Foreskin fibroblast (primary cell): ENCODE measurements at places on chromosomes 1 and 21.

- DNase-seq: no peak
Measured at GRCh38 chr1:212976586-212976985, 26.2 kb downstream of the VASH2 start.

DNA sequence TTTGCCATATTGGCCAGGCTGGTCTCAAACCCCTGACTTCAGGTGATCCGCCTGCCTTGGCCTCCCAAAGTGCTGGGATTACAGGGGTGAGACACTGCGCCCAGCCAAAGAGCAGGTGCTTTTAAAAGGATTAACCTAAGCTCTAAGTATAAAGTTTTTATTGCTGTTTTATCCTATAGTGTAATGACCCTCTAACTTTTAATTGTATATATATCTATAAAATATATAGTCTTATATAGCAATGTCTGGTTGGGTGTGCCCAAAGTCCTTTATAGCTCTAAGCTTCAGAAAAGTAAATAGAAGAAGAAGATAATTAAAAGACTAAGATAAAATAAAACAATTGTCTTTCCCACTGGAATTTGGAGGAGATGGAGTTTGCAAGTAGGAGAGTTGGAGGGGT, 73.8 kb upstream of the ATP5PO start:
- no peak for DNase-seq

DNA sequence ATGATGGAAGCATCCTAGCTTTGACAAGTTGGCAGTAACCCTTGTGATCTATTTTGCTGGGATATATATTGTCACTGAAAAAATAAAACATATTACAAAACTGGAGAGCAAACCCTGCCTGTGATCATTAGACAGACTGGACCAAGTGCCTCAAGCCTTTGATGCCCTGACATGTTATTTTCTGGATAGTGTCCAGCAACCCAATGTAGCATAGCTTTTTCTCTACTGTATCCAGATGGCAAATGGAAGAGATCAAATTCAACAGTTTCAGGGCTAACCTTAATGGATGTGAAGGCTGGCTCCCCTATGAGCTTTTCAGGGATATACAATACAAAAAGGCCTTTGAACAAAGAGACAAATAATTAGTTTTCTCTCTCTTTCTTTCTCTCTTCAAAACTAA, 25.1 kb downstream of the WARS2 start:
- DNase-seq: no peak

DNA sequence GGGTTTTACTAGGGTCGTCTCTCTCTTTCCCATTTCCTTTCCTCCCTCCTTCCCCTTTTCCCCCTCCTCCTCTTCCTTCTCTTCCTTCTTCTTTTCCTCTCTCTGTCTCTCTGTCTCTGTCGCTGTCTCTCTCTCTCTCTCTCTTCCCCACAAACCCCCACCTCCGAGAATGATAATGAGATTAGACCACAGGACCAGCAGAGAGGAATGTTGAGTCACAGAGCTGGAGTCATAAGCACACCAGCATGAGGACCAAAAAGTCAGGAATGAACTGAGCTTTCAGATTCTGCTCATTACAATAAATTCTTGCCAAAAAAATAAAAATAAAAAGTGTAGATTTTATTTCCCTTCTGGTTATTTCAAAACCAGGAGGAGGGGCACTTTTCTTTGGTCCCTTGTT, 377.4 kb downstream of the LTN1 start:
- peak; percentile 72 for DNase-seq

DNA sequence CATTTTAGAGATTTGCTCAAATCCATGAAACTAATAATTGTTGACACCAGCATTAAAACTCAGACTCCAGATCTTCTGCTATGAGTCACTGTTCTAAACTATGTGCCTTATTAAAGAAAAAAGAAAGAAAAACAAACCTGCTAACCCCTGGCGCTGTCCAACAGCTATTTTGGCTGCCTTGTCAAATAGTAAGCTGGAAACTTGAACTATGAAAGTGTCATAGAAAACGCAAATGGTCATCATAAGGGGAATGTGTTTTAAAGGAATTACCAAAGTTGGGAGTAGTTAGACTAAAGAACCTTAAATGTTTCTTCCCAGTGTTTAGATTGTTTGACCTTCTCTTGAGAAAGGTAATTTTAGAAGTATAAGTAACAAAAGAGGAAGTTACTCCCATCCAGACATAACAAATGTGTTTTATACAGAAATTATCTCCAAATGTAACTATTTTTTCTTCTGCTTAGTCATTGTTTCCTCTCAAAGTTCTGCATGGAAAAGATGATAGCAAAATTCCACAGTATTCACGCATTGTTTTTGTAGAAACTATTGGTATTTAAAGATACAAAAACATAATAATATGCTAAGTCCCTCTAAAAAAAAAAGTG, 272.4 kb downstream of the TPR start:
- peak; percentile 66 for DNase-seq

- DNase-seq: no peak
Measured at GRCh38 chr1:44609768-44610526, 64.3 kb downstream of the TMEM53 start.

GRCh38 chr1:170533298-170533697, 1.3 kb downstream of the GORAB start:
- peak; percentile 77 for DNase-seq

GRCh38 chr1:225242611-225243010, 185.2 kb downstream of the LBR start:
- DNase-seq: no peak

DNA sequence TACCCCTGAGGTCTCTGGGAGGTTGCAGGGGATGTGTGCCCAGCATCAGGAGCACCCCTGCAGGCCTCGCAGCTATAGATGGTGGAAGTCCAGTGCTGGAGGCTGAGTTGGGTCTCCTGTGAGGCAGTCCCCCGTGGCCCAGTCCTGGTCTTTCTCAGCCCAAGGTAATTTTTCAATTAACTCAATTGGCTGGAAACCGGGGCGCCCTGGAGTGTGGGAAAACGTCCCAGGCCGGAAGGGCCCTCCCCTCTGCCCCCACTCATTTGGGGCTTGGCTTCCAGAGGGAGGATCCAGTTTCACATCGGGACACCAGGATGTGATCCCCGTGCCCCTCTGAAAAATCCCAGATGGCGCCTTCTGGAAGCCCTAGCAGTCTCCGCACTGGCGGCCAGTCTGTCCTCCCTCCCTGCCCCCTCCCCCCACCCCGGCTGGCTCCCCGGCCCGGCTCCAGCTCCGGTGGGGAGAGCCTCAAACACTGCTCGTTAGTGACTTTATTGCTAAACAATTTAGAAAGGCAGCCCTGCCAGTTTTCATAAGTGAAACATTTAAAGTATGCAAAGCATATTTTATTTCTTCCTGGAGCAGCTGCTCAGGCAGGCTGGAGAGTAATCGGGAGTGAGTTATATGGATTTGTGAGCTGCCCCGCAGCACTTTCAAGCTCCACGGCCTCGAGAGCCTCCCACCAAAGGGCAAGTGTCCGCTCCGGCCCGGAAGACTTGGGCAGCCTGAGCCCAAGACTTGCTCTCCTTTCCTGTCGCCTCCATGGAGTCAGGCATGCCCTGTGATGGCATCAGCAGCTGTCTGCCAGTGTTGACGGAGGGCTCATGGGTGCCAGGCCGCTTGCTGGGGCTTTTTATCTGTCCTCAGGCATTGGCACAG, 208.2 kb upstream of the TMEM51 start:
- DNase-seq: peak; percentile 62

GRCh38 chr1:41738006-41738405, 180.7 kb downstream of the HIVEP3 start:
- DNase-seq: no peak

DNA sequence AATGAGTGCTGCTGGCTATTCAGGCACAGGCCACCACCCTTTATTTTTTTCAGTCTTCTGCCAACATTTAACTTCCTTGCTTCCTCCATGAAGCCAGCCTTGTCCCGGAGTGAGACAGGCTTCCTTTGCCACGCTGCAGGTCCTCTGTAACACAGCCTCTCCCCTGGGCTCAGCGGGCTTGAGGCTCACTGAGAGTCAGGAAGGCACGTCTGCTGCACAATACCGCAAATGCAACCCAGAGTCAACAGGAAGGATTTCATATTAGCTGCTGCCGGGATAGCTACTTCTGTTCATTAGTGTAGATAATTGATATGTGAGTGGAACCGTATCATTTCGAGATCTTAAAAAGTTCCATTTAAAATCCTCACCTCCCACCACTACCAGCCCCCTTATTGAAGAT, 22.5 kb downstream of the MYOG start:
- DNase-seq: no peak

DNA sequence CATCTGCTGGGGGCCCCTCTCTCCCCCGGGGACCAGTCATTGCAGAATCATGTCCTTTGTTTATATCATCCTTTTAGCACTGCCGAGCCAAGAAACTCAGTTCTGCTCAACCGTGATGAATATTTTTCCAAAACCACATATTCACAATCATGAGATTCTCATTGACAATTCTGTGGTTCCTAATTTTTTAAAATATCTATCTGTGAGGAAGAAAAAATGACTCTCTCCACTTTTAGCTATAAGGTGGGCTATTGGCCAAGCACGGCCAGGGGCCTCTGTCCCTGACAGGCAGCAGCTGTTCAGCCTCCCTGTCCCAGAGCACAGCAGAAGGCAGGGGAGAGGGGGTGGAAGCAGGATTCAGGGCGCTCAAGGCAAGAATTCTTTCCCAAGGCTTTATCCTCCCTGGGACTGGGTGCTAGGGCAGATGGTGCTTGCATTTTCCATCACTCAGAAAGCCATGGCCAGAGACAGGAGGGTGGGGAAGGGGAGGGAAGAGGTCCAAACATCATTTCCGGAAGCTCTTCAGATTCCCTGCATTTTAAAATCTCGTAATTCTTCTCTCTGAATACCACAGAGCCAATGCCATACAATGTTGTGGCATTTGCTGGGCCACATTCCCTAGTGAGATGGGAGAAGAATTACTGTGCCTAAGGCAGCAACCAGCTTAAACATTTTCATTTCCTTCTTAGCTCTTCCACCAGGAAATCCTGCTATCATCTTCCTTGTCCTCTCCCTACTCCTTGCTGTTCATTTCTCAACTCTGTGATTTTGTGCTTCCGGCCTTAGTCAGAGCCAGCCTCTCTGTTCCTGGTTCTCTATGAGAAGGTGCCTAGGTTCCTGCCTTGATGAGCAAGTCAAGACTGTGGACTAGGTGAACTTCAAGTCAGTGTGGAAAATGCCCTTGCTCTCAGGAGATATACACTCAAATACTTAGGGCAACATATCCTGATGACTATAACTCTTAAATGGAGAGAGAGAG, 60.3 kb downstream of the KCNJ6 start:
- peak; percentile 76 for DNase-seq

- DNase-seq: no peak
Measured at GRCh38 chr1:25435397-25436108, 4.9 kb downstream of the MACO1 start.

DNA sequence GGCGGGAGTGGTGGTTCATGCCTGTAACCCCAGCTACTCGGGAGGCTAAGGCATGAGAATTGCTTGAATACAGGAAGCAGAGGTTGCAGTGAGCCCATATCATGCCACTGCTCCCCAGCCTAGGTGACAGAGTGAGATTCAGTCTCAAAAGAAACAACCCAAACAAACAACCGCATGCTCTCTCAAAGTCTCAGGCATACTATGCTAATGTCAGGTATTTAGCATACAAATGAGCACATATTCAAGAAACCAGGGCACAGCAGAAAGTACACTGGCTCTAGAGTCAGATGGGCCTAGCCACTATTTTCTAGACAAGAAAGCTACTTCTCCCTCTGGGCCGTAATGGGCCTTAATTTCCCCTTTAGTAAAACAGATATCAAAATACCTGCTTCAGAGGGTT, 55.0 kb downstream of the ELAVL4 start:
- DNase-seq: no peak

GRCh38 chr1:244271004-244271403, 180.7 kb downstream of the ADSS2 start:
- no peak for DNase-seq

DNA sequence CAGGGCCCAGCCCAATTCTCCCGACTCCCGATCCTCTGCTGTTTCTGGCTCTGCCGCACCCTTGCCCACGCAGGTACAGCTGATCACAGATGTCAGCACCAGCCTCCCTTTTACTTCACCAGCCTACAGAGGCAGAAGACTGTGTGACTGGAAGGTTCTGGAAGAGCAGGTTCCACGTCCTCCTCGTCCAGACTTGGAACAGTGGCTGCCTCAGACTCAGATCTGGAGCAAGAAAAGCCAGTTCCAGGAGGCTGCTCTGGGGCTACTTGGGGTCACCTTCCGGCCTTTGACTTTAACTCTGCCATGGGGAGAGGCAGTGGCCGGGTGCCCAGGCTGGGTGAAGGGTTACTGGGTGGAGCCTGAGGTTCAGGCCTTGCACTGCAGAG, 16.1 kb upstream of the KLHDC7A start:
- DNase-seq: no peak

- DNase-seq: no peak
Measured at GRCh38 chr21:38937286-38937790, 131.6 kb downstream of the ETS2 start.

- DNase-seq: no peak
Measured at GRCh38 chr1:62064829-62065407, 129.7 kb upstream of the L1TD1 start.

- DNase-seq: no peak
Measured at GRCh38 chr1:150409504-150410362, 45.8 kb downstream of the RPRD2 start.

DNA sequence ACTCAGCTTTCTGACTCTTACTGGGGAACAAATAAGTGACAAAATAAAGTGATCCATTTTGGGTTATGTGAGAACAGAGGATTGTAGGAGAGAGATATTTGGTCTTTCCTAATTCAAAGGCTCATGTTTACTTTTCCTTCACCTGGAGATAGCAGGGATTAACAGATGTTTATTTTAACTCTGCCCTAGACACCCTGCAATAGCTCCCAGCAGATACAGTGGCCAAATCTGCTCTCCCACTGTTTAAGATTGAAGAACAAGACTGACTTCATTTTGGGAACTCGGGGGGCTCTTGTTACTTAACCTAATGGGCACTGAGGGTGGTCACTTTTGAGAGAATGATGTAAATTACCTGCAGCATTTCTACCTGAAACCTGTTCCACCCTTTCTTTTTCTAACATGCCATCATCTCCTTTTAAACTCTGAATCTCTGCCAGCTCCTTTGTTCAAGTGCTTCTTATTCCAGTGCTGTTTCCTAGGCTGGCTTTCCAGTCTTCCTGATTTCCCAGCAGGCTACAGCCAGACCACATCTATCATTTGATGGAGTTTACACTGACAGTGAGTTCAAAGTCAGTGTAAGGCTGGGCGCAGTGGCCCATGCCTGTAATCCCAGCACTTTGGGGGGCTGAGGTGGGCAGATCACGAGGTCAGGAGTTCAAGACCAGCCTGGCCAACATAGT, 90.0 kb downstream of the SELENOF start:
- DNase-seq: no peak

DNA sequence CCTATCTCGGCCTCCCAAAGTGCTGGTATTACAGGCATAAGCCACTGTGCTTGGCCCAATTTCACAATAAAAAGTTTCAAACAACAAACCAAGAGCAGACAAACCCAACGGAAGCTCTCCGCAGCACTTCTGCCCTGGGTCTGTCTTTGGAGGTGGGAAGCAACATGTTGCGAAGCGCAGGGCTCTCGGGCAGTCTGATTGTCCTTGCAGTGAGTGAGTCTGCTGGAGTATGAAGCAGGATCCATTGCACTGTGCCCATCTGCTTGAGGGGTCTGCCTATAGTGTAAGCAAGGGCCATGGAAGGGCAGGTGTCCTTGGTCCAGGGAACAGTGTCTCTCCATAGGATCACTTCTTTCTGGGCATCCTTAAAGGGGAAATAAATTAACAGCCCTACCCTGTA, 14.6 kb upstream of the PARP1 start:
- no peak for DNase-seq

- peak; percentile 85 for DNase-seq
Measured at GRCh38 chr1:66374561-66375111, 159.3 kb upstream of the SGIP1 start.
